Cortex of kidney (tissue), 1 donor: ENCODE measurements at places on chromosomes 16 and 17.

- DNase-seq: no peak
Observed at GRCh38 chr17:43024407-43025289, at the start of gene RND2. RND2 (plus strand) TSS chr17:43025231; CDS start chr17:43025348, 117 bp downstream.

GRCh38 chr16:63752347-63752746 is 1369.5 kb downstream of the CDH11 start:
- DNase-seq: no peak

GRCh38 chr16:11597235-11598095 is 10.7 kb upstream of the LITAF start:
- DNase-seq: no peak

DNA sequence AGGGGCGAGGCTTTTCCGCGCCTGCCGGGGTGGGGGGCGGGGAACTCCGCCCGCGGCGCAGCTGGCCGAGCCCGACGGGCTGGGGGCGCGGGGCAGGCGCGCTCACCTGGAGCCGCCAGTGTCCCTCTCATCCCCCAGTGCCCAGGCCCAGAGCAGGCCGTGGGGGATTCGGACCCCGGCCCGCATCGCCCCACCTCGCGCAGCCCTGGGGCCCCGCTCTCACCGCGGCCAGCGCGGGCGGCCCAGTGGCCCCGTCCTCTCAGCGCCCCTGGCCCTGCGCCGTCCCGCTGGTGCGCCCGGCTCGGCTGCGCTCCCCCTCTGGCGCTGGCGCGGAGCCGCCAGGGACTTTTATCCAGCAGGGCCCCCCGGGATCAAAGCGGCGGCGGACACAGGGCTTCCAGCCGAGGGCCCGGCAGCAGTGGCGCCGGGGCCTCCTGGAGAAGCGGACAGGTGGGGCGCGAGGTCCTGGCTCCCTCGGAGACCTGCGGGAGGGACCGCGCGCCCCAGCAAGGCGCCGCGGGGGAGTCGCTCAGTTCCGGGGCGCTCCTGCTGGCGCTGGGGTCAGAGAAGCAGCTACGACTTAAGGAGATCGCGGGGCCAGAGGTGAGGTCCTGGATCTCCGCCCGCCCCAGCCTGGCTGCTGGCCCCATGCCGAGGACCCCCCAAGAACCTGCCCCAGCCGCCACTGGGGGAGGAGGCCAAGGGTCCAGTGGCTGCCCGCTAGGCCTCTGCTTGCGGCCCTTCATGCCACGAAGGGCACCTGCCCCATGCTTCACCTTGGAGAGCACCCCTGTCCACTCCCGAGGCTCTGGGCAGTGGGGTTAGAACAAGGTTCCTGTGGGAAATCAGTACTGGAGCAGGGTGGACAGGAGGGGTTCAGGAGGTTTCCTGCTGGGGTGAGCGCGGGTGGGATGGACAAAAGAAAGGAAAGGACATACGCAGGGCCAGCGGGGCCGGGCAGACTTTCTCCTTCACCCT is 823 bp upstream of the NOTUM start:
- no peak for DNase-seq

- DNase-seq: no peak
Observed at GRCh38 chr16:85048921-85049562, 21.4 kb downstream of the KIAA0513 start.

DNA sequence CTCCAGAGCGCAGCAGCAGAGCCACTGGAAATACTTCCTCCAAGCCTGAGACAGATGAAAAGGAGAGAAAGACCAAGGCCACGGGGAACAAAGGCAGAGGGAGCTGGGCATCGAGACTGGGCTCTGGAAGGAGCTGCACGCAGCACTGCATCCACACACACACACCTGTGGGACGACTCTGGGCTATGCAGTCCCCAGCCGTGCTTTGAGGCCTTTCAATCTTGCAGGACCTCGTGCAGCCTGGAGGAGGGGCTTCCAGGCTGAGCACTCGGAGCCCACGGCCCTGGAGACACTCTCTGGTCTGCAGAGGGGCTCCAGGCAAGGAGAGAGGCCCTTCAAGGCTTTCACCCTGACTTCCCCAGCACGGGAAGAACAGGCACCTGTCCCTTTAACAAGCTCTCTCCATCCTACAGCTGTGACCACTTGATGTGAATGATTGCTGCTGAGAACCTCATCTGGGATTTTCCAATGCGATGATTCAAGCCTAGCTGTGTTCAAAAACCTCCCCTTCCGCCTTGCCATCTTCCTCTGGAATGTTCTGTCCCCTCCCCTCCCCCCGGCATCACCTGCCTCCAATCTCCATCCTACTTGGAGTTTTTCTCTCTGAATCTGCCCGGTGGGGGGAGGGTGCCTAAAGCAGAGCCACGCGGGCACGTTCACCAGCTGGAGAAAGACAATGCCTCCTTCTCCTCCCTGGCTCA is 37.5 kb downstream of the RBFOX3 start:
- no peak for DNase-seq

- DNase-seq: no peak
Observed at GRCh38 chr17:15398291-15398690, 56.9 kb upstream of the TEKT3 start.

GRCh38 chr17:69959283-69959682 is 115.7 kb upstream of the KCNJ16 start:
- no peak for DNase-seq

GRCh38 chr17:49218941-49219913 is 8.7 kb downstream of the ABI3 start:
- no peak for DNase-seq

DNA sequence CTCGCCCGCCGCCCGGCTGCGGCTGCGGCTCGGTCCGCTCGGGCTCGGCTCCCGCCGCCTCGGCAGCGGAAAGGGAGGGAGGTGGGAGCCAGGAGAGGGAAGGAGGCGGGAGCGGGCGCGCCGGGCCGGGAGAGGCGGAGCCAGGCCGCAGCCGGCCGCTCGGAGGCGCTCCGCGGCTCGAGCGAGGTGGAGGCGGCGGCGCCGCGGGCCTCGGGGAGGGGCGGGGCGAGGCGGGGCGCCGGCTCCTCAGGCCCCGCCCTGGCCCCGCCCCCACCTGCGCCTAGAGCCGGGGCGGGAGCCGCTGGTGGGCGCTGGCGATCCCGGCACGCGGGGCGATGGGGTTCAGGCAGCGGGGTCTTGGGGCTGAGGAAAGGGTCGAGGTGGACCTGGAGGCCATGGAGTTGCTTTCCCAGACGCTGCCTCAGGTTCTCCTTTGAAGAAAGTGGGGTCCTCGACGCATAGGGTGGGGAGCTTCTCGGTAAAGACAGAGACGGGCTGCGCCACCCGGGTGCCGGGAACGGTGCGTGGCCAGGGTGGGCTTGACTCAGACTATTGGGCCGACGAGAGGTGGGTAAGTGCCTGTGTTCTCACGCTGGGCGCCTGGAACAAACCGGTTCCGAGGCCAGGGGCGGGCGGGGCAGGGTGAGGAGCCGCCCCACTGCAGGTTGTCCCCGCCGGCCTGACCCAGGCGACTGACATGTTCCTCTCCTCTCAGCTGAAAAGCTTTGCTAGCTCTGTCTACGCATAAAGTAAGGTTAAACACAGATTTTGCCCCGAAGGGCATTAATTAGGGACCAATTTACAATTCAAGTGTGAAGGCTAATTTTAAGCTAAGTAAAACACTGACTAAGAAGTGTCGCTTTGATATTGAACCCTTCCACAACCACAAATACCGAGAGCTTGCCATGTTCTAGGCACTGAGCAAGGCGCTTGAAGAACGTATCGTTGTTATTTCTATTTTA is at the start of gene CMTM4:
TSS of gene CMTM4 (minus strand) at position 75 of the 962 bp plus-strand sequence. CDS start 218 bp downstream, outside the sequence.
- DNase-seq: no peak

DNA sequence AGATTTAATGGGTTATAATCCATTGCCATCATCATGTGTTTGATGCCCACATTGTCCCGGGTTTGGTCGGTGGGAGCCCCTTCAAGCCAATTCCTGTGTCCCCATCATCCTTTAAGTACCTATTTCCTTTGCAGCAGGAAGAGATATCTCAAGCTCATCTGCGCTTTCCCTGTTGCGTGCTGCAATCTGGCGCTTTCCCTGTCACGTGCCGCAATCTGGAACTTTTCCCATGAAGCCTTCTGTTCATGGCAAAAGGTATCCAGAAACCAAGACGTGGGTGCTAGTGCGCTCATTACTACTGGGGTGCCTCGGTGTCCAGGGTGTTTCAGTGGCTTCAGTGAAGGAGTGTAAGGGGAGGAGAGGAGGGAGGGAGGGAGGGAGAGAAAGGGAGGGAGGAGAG is 174.6 kb upstream of the ZNF469 start:
- DNase-seq: no peak

DNA sequence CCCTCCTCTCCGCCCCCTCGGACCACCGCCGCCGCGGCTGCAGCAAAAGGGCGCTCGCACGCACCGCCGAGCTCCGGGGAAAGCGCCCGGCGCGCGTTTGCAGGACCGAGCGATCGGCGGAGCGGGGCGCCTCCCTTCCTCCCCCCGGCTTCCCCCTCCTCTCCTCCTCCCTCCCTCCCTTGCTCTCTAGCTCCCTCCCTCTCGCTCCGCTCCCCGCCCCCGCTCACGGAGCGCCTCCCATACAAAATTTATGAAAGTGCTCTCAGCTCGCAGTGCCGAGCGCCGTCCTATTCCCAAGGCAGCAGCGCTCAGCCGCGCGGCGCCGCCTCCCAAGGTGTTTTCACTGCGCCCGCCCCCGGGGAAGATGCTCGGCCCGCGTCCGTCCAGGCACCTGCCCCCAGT is at the start of gene RTN4RL1:
TSS of gene RTN4RL1 (minus strand) at position 115 of the 402 bp plus-strand sequence. CDS start 469 bp downstream, outside the sequence.
- no peak for DNase-seq

DNA sequence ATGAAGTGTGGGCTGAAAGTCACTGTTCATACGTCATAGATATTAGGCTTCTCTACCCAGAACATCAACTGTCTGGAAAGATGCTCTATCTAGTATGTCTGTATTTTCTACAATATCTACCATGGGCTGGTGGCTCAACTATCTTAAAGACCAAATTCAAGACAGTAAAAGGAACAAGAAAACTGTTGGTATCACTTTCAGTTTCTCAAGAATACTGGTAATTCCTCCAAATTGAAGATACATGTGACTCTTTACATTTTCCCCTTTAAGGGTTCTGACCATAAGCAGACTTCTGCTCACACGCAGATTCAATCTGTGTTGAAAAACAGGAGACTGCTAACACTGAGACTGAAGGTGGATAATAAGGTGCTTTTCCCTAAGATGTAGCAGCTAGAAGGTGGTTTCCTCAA is 24.2 kb downstream of the XPO6 start:
- no peak for DNase-seq

GRCh38 chr17:77890771-77891170 is 67.7 kb upstream of the TNRC6C start:
- DNase-seq: no peak

DNA sequence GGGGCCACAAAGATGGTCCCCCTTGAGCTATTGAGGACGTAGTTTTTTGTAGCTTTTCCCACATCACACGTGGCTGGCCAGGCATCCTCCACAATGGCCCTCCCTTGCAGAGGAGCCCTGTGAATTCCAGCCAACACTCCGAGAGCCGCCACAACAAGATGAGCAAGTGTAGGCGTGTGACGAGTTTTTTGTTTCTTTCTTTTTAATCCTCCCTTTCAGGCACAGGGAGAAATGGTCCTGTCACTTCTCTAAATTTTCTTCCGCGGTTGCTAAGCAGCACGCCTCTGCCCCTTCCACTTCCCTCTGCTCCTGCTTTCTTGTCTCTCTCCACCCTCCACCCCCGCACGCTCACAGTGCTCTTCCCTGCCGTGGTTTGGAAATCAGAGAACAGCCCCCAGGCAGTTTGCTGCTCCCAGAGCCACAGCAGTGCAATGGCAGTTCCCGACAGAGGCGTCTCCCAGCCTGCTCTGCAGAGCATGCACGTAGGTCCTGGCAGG is 68.0 kb upstream of the MRTFB start:
- DNase-seq: no peak

DNA sequence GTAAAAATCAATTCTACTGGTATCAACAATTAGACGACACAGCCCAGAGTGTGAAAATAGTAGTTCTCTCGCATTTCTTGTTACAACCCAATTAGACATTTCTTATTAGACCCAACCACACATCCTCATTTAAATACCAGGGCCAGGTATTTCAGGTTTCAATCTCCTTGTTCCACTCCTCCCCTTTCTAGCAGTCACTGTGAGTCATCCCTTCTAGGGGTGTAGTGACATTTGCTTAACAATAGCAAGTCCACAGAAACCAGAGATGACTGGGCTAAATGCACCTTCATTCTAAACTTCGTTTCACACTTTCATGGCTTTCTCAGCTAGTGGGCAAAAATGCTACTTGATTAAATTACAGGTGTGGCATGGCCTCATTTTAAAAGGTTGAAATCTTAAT is 116.9 kb upstream of the CACNG3 start:
- no peak for DNase-seq

- no peak for DNase-seq
Observed at GRCh38 chr16:14436401-14436955, 193.6 kb downstream of the PARN start.

DNA sequence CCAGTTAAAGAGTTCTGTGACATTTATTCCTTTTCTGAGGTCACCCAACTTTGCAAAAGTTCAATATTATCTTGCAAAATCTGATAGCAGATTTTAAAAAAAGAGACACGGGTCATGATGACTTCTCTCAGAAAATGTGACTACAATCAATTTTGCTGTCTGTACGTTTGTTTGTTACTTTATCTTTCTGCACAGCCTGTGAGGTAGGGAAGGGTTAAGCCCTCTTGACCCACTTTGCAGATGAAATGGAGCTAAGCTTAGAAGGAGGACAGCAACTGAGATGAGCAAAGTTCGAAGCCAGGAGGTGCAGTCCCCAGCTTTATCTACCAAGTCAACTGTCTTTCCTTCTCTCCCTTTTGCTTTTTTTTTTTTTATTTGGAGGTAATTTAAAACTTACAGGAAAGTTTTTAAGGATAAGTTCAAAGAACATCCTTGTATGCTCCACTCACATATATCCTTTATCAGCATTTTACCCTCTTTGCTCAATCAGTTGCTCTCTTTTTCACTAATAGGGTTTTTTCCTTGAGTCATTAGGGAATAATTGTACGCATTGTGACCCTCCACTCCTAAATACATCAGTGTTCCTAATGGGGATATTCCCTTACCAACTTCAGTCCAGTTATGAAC is 86.8 kb downstream of the MSI2 start:
- no peak for DNase-seq

DNA sequence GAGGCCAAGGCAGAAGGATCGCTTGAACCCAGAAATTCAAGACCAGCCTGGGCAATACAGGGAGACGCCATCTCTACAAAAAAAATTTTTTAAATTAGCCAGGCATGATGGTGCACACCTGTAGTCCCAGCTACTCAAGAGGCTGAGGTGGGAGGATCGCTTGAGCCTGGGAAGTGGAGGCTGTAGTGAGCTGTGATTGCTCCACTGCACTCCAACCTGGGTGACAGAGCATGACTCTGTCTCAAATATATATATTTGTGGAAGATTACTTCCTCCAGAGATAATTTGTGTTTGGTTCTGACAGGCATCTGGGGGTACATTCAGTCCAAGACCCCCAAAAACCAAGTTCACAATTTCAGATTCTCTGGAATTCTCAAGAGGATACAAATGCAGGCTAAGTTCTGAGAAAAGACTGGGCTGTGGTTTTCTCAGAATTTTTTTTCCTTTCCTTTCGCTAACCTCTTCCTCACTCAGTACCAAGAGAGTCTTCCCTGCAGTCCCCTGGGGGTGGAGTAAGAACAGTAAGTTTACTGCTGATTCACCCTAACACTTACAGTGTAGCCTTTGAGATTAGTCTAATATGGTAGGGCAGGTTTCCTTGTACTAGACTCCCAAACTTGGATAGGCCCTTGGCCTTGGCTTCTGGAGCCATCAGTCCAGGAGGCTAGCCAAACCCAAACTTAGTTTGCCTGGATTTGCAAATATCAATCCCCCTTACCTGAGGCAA is 15.1 kb downstream of the GSDMB start:
- no peak for DNase-seq

- DNase-seq: no peak
Observed at GRCh38 chr17:62970610-62971009, 4.6 kb downstream of the TANC2 start.

GRCh38 chr17:41647038-41647813 is 22.9 kb upstream of the KRT17 start:
- DNase-seq: no peak
